ENCODE measurements at places on chromosomes 2 and 18. TPM values are rescaled to one million over a fixed set of nuclear protein-coding genes. Genes with fewer than 3 reads are reported as not detected.

DNA sequence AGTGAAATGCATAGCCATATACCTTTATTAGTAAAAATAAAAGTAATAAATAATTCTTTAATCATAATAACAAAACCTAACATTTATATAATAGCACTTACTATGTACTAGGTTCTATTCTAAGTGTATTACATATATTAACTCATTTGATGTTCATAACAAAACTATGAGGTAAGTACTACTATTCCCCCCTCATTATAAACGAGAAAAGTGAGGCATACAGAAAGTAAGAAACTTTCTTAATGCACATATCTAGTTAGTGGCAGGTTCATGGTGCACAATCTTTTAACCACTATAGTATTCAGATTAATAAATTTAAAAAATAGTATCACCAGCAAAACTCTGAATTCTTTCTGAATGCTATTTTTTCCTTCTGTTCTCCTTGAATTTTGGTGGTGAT, 27.5 kb downstream of the TRPM8 start:
- no peak overlapping the region for H3K4me3 ChIP-seq
- peaks cover 20% of the 10 kb centered on the region for H3K27me3 ChIP-seq
- H3K4me1 ChIP-seq: no peaks in the 10 kb centered on the region
- no peak for DNase-seq

DNA sequence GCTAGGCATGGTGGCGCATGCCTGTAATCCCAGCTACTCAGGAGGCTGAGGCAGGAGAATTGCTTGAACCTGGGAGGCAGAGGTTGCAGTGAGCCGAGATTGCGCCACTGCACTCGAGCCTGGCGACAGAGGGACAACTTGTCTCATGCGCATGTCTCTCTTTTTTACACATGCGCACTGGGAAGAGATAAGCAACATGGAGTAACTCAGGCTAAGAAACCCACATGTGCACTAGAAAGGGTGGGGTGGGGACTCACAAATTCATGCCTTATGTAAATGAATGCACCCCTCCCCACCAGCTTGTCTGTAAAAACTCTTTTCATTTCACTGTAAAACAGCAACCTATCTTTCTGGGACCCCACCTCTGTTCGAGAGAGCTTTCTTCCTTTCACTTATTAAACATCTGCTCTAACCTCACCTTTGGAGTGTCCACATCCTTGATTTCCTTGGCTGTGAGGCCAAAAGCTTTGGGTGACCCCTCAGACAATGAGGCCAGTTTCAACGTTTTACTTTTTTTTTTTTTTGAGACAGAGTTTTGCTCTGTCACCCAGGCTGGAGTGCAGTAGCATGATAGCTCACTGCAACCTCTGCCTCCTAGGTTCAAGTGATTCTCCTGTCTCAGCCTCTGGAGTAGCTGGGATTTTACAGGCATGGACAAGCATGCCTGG, 91.6 kb upstream of the RMP24 start:
- no peak for DNase-seq
- H3K4me1 ChIP-seq: no peaks in the 10 kb centered on the region
- H3K4me3 ChIP-seq: no peak overlapping the region
- no peaks in the 10 kb centered on the region for H3K36me3 ChIP-seq
- H3K27me3 ChIP-seq: peaks cover 3% of the 10 kb centered on the region

The ANKRD53 gene
- 0.51 TPM for polyA plus RNA-seq

GRCh38 chr2:86338778-86339295, 1.4 kb upstream of the REEP1 start:
- peaks cover 36% of the 10 kb centered on the region for H3K27me3 ChIP-seq
- H3K4me1 ChIP-seq: peaks cover 9% of the 10 kb centered on the region
- peaks cover 12% of the 10 kb centered on the region for H3K36me3 ChIP-seq

The DSG4 gene
- polyA plus RNA-seq: not detected

- peaks cover 2% of the 10 kb centered on the region for H3K27me3 ChIP-seq
- H3K27ac ChIP-seq: no peak overlapping the region
- H3K4me1 ChIP-seq: peaks cover 5% of the 10 kb centered on the region
- no peak overlapping the region for H3K4me3 ChIP-seq
Observed at GRCh38 chr2:147511491-147511948, 333.3 kb upstream of the ACVR2A start.

- no peak for DNase-seq
- peaks cover 3% of the 10 kb centered on the region for H3K36me3 ChIP-seq
- no peaks in the 10 kb centered on the region for H3K27me3 ChIP-seq
- no peaks in the 10 kb centered on the region for H3K4me1 ChIP-seq
- H3K4me3 ChIP-seq: no peak overlapping the region
- no peak overlapping the region for H3K27ac ChIP-seq
Observed at GRCh38 chr2:161206471-161207032, 46.3 kb downstream of the TANK start.

DNA sequence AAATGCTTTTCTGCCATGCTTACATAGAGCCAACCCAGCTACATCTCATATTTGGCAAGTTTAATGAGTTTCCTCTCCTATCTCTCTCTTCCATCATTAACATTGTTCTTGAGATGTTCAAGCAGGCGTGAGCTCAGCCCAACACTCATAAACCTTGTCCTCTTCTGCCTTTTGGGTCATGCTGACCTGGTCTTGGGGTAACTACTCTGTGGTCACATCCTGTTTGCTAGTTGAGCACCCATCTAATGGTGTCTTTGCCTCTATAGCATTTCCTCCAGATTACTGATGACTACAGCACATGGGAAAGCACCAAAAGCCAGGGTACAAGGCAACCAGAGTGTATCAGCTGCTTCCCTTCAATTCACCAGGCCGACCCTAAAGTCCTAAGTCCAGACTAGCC, 366.9 kb upstream of the HNRNPA3 start:
- peak overlapping the region; percentile 87 for H3K27ac ChIP-seq
- peaks cover 4% of the 10 kb centered on the region for H3K27me3 ChIP-seq
- H3K4me3 ChIP-seq: peak overlapping the region; percentile 53
- peaks cover 17% of the 10 kb centered on the region for H3K4me1 ChIP-seq

Measured in immature natural killer cell (primary cell).